ENCODE measurements at places on chromosomes 7 and 10.

DNA sequence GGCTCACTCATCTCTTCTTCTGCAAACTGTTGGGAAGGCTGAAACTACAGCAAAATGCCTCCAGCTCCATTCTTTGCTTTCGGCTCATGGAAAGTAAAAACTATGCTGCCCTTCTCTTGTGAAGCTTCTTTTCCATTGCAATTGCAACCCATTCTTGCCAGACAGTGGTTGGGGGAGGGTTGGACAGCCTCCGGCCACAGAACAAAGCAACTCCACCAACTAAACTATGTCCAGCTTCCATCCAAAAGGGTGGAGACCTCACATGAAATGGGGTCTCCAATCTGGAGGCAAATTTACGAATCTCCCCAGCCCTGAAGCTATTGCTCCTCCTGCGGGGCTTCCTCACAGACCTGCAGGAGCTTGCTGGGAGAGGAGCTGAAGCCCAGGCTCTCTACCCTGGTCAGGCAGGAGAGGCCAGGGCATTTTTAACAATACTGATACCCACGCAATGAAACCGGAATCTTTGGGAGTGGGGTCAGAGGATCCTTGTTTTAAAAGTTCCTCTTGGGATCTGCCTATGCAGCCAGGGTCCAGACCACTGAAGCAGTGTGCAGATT lies 549 bp downstream of the GPNMB start:
- no peak for DNase-seq

DNA sequence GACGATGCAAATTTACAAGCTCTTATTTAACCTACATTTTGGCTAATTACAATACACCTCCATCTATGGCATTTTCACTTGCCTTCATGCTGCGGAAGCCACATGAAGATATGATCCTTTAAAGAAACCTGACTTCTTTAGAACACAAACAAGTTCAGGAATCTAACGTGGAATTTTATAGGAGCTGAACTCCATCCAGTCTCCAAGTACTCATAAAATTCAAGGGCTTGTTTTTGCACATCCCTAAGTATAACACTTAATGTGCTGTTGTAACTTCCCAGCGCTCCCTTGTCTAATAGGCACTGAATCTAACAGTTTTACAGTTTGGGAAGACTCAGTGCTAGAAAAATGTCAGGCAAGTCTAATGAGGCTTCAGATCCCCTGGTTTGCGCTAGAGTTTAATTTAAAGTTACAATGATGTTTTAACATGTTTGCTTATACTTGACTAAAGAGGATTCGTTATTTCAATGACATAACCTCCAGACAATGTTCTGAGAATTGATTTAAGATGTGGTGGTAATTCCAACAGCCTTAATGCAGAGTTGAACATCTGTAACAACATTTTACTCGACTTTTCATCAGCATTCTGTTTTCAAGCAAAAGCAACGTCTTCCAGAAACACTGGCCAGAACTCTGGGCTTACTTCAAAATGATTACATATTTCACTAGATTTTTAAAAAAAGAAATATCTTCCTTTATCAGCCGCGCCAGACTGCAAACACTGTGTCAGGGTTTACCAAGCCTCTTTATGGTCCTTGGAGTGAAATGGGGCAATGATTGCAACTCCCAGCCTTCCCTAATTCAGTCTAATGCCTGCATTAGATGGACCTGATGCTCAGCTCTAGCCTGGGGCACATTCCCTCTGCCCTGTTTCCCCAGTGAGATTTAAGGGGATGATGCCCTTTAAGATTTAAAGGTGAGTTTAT lies 664.3 kb downstream of the KCNMA1 start:
- DNase-seq = no peak

- DNase-seq = no peak
These were observed 74.2 kb downstream of the ARMC3 start for GRCh38 chr10:23001901-23002516.

DNA sequence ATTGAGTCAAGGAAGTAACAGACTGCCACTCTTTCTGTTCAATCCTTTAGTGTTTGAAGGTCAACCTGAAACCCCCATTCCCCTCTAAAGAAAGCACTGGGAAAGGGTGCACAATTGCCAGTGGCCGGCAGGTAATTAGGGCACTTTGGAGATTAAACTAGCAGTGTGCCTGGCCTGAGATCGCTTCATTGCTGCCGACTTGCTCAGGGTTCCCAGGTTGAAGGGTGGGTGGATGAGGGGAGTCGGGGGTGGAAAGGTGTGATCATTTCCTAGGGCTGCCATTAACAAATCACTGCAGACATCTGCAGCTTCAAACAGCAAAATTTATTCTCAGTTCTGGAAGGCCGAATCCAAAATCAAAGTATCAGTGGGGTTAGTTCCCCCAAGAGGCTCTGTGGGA lies 16.3 kb upstream of the BTBD16 start:
- DNase-seq = no peak

- no peak for DNase-seq
These were observed 14.6 kb downstream of the VOPP1 start for GRCh38 chr7:55557666-55558188.

DNA sequence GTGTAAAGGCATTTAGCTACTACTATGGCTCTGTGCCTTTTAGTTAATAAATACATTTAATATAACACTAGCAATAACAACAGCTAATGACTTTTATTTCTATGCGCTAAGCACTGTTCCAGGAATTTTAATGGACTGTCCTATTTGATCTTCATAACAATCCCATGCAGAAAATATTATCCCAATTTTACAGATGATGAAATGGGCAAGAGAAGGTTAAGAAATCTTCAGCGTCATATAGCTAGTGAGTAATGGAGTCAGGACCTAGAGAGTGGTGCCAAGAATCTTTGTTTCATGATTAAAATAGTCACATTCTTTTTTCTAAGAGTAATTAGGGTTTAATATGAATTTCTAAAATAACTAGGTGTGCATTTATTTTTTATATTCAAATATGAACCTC lies 32.4 kb downstream of the ACTA2 start:
- no peak for DNase-seq

DNA sequence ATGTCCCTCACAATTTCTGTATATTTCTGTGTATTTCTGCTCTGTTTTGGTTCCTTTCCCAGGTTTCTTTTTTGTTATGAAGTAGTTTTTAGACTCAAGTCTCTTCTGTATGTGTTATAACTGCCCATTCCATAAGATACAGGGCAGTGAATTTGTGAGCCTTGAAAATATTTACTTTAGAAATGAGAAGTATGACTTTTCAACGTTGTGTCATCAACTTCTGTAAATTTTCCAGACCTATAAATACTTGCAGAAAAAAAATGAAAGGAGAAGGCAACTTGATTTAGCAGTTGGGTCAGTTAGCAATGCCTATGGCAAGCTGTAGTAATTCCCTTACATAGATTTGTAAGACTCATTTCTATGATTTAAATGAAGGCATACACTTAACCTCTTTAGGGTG lies 11.5 kb downstream of the EGFR start:
- no peak for DNase-seq

DNA sequence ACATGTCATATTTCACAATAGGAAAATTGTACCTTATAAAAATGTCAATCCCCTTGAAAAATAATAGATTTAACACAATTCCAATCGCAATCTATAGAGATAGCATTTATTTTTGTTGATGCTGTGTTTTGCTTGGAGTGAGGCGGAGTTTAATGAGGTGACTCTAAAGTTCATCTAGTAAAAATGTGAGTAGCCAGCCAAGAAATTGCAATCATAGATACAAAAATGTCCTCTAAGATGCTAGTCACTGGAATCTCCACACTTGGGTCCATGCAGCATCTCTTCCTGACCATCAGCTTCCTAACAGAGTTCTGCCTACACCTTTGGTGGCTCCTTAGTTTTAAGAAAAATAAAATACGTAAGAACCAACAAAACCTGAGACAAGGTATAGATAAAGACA lies 44.9 kb downstream of the GLI3 start:
- DNase-seq = no peak

GRCh38 chr7:40311307-40311706 lies 176.5 kb downstream of the SUGCT start:
- DNase-seq = no peak

DNA sequence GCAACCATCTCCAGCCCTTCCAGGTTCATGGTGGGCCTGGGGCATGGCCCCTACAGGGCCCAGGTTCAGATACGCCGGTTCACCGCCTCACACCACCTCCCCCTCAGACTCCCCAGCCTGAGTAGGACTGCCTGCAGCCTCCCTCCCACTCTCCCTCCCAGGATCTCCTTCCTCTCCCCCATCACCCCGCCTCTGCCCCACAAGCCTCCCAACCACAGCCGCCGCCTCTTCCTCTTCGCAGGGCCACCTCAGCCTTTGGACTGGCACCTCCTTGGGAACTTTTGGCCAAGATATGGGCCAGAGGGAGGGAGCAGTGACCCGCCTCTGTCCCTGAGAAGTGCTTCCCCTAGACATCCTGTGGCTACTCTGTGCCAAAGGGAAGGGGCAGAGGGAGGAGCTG lies 9.3 kb downstream of the KCNIP2 start:
- DNase-seq = no peak

GRCh38 chr7:129073738-129074137 lies 18.8 kb upstream of the TNPO3 start:
- DNase-seq = no peak

DNA sequence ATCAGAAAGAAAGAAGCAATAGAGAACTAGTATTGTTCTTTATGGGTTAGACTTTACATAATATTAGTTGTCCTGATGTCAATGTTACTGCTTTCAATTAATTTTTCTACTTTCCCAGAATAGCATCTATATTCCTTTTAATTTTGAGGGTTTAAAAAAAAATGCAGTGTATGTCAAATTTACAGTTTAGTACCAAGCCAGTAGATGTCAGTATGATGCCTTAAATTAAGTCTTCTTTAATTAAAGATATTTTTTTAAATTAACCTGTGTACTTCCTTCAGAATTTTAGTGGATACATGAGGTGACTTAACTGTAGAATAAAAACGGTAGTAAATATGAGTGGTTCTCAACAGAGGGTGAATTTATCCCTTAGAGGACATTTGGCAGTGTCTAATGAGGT lies 35.2 kb upstream of the STOX1 start:
- no peak for DNase-seq

DNA sequence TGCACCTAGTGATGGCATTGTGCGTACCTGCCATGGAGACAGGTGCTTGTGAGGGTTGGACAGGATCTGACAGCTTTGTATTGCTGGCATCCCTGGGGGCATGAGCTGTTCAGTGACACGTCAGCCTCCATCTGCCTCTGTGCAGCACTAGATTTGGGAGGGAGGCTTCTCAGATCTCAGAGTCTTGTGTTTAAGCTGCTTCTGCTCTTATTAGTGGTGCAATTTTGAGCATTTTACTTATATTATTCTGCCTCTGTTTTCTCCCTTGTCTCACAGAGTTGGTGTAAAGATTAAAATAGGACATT lies 5.1 kb downstream of the ARHGAP22 start:
- no peak for DNase-seq

GRCh38 chr7:144729226-144729625 lies 106.6 kb downstream of the TPK1 start:
- DNase-seq = no peak

DNA sequence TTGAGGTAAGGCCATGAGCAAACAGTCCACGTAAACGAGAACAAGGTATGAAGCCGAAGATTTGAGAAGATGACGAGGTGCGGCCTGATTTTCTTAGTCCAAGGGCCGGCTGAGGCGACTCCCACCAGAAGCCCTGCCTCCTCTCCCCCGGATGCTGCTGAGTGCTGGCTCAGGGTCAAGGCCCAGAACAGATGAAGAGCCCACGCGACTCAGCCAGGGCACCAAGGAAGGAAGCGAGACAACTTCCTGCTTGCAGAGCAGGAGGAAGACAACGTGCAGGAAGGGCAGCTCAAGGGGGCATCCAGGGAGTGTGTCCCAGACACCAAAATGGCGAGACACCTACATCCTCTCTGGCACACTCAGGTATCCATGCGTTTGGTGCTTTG lies 99.5 kb downstream of the CYTH3 start:
- no peak for DNase-seq

DNA sequence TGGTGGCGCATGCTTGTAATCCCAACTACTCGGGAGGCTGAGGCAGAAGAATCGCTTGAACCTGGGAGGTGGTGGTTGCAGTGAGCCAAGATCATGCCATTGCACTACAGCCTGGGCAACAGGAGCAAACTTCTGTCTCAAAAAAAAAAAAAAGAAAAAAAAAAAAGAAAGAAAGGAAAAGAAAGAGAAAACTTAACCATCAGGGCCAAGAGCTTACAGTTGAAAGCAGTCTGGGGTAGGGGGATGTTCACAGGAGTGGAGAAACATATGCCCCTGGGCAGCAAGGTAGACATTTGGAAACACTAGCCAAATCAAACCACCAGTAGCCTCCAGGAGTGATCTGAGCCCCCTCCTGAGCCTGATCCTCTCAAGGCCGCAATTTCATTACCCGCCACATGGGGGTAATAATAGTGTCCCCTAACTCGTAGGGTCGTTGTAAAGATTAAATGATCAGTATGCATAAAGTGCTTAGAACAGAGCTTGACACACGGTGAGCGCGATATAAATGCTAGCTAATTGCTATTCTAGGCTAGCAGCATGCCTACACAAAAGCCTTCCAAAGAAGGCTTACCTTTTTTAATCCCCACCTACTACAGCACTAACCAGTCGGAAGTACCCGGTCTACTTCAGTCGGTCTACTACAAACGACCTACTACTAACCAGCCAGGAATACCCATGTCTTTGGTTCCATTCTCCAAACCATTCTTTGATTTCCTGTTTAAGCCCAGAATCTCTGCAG lies 274.3 kb upstream of the NEBL start:
- DNase-seq = no peak

DNA sequence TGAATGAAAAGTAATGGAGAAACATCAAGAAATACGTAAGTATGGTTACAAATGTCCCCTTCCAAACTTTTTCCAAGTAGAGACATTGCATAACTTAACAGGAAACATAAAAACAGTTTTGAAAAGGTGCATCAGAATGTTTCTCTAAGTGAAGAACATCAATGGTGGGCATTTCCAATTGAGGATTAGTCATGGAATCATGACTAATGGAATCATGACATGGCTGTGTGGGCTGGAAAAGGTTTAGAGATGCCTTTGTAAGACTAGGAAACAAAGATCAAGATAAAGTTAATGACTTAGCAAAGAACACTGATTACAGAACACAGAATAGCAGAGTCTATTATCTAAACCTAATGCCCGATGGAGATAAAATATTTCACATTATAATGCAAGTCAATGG lies 272.0 kb downstream of the HPSE2 start:
- DNase-seq = no peak

DNA sequence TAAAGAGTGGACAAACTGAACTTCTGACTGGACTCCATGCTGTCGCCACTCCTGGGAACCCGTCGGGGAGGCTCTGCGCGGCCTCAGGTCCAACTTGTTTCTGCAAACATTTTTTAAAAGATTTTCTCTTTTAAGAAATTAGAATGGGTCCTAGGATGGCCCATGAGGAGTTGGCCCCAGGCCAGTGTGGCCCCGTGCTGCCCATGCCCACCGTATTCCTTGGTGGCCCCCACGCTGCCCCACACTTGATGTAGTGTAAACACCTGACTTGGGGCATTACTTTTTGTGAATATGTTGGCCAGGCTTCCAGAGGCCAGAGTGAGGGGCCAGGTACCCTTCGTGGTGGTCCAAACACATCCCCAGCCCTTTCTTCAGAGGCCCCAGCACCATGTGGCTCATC lies 19.3 kb downstream of the ZNF316 start:
- no peak for DNase-seq

GRCh38 chr7:35505066-35505465 lies 189.9 kb downstream of the HERPUD2 start:
- DNase-seq = no peak

Measured in NCI-H1930 (cell line).